ENCODE measurements at places on chromosomes 1 and 21.

- DNase-seq = peak; percentile 19
Measured at GRCh38 chr1:213724640-213725536, 262.9 kb upstream of the PROX1 start.

DNA sequence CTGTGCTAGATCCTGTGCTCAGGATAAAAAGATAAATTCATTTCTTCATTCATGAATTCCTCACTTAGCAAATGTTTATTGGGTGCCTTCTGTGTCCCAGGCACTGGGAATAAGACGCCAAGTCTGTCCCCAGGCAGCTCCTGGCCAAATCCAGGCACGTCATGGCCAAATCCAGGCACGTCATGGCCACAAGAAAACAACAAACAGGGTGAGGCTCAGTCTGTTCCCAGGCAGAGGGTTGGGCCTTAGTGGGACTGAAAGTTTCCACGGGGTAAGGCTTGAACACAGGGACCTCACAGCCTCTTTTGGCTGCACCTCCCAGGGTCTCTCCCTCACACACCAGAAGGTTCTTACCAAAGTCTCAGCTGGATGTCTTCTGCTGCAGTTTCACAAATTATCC, 95.7 kb downstream of the PAX7 start:
- DNase-seq = no peak

DNA sequence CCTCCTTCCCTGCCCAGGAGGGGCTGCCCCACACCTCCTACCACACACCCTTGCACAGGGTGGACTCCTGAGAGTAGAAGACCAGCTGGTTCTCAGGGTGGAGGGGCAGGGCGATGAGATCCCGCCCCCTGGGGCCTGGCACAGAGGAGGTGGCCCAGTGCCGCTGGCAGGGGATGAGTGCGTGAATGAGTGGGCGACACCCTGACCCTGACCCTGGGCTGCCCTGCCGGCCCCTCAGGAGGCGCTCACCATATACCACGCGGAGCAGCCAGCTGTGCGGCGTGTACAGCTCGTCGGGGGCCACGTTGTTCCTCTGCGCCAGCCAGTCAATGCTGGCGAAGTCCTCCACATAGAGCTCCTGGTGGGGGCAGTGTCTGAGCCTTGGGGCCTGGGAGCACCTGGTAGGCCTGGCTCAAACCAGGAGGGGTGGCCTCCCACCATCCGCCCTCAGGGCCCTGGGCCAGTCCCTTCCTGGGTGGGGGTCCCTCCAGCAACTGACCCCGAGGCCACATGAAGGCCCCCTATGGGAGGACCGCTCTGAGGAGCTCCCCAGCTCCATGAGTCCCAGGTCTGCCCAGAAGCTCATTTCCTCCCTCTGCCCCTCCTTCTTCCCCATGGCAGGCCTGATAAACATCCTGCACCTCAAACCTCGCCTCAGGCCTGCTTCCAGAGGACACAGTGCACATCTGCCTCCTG, 13.0 kb downstream of the LSS start:
- no peak for DNase-seq

DNA sequence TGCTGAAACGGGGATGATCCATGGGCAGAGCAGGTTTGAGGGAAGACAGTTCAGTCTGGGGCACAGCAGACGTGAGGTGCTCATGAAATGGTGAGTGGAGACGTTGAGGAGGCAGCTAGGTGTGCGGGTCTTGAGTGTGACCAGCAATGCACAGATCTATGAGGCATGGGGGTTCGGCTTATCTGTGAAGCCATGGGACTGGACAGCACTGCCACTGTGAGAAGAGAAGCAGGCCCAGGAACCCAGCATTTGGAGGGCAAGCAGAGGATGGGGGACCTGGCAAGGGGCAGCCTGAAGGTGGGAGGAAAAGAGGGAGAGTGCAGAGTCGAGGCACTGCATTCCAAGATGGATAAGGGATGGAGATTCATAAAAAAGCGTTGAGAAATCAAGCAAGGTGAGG, 8.0 kb downstream of the CSF1 start:
- DNase-seq = no peak

GRCh38 chr1:168340781-168341482, 60.3 kb downstream of the TBX19 start:
- DNase-seq = no peak

DNA sequence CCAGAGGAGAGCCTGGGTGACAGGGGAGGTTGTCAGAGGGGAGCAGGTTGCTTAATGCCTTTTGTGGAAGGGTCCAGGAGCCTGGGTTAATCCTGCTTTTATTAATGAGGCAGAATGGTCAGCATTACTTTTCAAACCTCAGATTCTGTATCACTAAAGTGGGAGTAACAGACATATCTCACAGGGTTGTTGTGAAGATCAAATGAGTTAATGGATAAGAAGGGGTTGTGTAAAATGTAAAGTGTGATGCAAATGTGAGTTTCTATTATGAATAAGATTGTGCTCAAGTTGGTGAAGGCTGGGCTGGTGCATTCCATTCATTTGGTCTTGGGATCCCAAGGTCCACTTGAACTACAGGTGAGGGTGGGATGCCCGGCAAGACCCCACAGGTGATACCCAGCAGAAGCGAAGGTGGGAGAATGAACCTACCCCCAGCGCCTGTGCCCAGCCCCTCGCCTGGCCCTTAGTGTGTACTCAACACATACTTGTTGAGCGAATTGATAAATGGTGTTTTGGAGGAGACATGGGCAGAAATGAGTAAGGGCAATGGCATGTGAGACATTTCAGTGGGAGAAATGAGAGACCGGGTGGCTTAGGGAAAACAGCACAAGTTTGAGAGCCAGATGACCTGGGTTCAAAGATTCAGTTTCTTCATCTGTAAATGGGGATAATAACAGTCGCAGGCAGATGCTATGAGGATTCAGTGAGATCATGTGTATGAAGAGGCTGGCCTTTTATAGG, 6.2 kb downstream of the SLC26A9 start:
- DNase-seq = peak; percentile 39

- no peak for DNase-seq
Measured at GRCh38 chr1:119713749-119714456, 2.2 kb downstream of the PHGDH start.

DNA sequence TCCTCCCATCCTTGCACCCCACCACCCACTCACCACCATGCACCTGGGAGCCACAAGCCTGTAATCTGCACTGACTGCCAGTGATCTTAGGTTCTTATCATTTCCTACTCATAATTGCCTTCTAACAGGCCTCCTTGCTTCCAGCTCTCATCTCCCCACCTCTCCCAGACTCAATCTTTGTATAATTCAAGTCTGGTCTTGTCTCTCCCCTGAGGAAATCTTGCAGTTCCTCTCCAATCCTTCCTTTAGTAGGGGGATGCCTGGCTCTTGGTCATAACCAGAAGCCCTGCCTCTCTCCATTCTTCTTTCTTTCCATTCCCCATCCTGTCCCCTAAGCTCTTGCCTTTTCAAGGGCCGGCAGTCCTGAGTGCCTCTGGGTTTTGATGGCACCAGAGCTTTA, 27.8 kb downstream of the PIGM start:
- DNase-seq = no peak

GRCh38 chr1:200184196-200184595, 156.7 kb downstream of the NR5A2 start:
- DNase-seq = peak; percentile 58

DNA sequence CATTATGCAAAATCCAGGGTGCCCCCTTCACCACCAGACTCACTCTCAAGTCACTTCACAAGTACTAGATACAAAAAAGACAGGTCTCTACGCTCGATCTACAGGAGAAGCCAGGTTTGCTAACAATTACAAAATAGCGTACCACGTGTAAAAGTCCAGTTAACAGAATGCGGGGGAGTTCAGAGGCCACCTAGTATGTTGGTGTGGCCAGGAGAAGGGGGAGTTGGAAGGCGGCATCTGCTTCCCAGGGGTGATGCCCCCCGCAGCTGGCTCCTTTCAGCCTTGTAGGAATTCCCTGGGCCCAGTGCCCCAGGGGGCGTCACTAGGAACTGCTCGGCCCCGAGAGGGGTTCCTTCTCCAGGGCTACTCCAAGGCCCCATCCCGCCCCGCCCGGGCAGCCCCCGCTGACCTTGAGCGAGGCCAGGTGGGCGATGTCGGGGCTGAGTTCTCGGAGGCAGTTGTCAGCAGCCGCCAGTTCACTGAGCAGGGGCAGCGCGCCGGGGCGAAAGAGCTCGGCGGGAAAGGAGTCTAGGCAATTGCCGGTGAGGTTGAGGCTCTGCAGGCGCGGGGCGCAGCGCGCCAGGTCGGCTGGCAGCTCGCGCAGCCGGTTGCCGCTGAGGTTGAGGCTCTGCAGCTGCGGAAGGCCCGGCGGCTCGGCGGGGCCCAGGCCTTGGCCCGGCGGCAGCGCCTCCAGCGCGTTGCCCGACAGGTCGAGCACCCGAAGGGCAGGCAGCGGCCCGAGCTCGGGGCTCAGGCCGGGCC, 664 bp downstream of the LRRC47 start:
- DNase-seq = no peak

GRCh38 chr1:10160173-10160572, 50.2 kb upstream of the KIF1B start:
- no peak for DNase-seq

DNA sequence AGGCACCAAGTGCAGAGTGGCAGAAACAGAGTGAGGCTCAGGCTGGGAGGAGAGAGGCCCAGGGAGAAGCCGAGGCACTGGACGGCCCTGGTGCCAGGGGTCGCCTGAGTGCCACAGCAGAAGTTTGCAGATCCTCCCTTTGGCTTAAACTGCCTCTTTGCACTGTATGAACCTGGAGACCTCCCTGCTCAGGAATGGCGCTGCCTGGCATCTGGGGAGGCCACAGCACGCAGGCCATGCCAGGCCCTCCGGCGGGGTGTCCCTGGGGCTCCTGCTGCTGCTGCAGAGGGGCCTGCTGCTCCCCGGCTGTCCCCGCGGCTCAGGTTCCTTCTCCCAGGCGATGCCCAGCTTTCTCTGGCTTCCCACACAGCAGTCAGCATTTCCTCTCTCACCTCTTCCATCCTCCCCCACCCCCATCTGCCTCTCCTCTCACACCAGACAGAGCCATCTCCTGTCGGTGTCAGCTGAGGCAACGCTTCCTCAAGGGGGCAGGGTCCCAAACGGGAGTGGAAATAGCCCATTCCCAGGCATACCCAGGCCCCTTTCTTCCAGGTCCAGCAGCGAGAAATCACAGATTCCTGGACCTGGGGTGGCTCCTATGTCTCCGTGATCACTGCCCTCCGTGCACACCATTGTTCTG, 35.2 kb downstream of the SYT6 start:
- DNase-seq = no peak

DNA sequence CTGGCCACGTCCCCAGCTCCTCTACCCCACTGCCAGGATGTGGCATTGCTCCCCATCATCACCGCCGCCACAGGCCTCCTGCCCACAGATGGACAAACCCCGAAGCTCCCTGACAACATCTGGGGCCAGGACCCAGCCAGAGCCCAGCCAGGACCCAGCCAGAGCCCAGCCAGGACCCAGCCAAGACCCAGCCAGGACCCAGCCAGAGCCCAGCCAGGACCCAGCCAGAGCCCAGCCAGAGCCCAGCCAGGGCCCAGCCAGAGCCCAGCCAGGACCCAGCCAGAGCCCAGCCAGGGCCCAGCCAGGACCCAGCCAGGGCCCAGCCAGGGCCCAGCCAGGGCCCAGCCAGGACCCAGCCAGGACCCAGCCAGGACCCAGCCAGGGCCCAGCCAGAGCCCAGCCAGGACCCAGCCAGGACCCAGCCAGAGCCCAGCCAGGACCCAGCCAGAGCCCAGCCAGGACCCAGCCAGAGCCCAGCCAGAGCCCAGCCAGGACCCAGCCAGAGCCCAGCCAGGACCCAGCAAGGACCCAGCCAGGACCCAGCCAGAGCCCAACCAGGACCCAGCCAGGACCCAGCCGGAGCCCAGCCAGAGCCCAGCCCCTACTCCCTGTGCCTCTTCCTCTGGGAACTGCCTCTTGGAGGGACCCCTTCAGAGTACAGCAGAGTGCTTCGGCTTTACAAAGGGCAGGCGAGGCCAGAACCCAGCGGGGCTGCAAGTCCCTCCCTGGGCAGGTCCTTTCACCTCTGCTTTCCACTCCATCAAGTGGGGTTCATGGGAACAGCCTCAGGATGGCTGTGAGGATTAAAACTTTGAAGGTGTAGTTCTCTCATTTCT, 43.7 kb downstream of the DISP3 start:
- DNase-seq = no peak

DNA sequence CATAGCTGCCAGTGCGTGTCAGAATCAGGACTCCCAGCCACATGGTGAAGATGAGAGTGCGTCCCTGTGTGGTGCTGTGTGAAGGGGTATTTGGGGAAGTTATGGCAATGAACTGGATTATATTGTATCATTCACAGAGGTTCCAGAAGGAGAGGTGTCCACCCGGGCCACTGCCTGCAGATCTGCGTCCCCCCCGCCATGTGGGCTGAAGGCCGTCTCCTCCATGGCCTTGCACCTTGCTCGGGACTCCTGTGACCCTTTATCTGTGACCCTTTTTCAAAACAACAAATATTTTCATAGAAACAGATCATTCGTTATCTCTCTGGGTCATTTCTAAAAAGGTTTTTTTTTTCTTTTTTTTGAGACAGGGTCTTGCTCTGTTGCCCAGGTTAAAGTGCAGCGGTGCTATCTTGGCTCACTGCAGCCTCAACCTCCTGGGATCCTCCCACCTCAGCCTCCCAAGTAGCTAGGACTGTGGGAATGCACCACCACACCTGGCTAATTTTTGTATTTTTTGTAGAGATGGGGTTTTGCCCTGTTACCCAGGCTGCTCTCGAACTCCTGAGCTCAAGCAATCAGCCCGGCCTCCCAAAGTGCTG, 120.2 kb upstream of the ERRFI1 start:
- no peak for DNase-seq

DNA sequence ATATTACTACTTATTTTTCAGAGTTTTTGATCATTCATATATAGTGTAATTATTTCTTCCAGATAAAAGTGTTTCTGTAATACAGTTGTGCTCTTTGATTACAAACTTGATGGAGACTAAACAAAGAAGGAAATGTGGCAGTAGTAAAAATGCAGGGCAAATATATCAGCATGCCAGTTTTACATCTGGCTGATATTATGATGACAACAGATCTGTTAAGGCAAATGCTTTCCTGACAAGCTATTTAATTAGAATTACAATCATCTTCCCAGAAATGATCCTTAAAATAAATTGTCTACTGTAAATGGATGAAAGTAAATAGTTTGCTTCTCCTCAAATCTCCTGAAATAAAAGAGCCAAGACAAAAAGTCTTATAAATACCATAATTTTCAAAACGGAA, 1659.8 kb downstream of the BRINP3 start:
- DNase-seq = no peak

- DNase-seq = peak; percentile 52
Measured at GRCh38 chr1:246782120-246782900, 58.1 kb downstream of the SCCPDH start.

- peak; percentile 46 for DNase-seq
Measured at GRCh38 chr1:15206418-15207030, 40.5 kb upstream of the FHAD1 start.

- DNase-seq = no peak
Measured at GRCh38 chr1:232629250-232630046, 485 bp downstream of the SIPA1L2 start.

- no peak for DNase-seq
Measured at GRCh38 chr1:2635361-2636010, 2.7 kb upstream of the MMEL1 start.

All from HFFc6 (cell line).